HS-5 (cell line): ENCODE measurements at places on chromosomes 3 and 15.

GRCh38 chr3:98901119-98901391 lies 440 bp downstream of the DCBLD2 start:
- no peak for DNase-seq

GRCh38 chr15:100928632-100929280 lies 9.6 kb downstream of the LRRK1 start:
- DNase-seq: no peak

DNA sequence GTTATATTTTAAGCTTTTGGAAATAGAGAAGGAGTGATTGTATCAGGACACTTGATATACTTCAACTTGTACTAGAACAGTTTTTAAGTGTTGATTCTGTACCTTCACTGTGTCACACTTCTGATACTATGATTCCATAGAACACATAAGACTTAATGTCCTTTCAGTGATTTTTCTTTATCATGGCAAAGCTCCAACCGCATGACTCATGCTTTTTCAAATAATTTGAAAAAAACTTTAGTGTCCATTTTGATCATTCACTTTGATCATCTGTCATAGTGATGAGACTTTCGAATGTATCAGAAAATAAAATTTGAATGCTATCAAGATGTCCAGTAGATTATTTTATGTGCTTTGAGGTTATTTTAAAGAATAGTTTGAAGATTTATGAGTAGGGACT lies 32.0 kb downstream of the AP4E1 start:
- peak; percentile 24 for DNase-seq

DNA sequence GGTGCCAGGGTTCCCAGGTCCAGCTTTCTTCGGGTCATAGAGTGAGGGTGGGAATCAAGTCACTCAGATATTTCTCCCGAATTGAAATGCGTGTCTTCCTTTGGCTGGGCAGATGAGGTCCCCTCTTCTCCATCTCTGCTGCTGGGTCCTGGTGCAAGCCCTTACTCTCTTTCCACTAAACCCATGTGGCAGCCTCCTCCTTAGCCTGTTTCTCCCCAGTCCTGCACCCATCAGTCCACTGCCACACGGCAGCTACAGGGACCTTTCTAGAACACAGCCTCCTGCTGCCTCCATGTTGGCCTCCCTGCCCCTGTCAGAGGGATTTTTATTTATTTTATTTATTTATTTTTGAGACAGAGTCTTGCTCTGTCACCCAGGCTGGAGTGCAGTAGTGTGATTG lies 237.4 kb upstream of the CTDSPL start:
- DNase-seq: no peak

GRCh38 chr15:89912145-89912673 lies 543 bp downstream of the ARPIN start:
- no peak for DNase-seq
